ENCODE measurements at places on chromosomes 7 and 10.

- DNase-seq, result no peak
These were observed 214.8 kb upstream of the KLF14 start for GRCh38 chr7:130948822-130949221.

- DNase-seq, result no peak
These were observed 153.6 kb downstream of the CACNB2 start for GRCh38 chr10:18293536-18294510.

- no peak for DNase-seq
These were observed 78.6 kb downstream of the LCOR start for GRCh38 chr10:96910488-96911395.

GRCh38 chr7:159068488-159068811 is 76.2 kb downstream of the VIPR2 start:
- DNase-seq, result no peak

DNA sequence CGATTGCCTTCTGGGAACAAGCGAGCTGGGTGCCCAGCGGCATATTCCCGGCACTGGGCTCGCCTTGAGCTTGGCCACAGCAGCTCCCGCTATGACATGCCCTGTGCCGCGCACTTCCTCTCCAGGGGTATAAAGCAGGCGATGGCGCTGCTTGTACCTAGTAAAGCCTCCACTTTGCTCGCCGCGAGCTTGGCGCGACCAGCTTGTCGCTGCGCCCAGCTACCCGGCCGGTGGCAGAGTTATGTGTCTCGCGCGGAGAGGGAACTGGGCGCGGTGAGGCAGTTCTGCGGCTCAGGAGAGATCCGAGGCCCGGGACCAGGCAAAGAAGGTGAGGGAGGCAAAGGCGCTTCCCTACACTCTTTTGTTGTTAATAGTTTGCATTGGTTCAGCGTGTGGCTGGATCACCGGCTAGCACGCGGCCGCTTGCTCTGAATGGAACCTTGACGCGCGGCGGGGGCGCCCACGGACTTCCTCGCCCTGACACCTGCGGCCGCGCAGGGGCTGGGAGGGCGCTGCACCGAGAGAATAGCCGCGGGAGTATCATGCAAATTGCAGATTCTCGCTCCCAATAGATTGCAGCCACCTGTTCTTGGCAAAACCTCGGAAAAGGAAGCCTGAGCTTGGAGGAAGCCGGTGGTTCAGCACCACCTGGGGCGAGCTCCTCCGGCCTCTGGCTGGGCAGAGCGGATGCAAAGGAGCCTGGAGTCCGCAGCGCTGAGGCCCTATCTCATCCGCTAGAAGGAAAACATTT is 3.0 kb upstream of the BUB3 start:
- no peak for DNase-seq

DNA sequence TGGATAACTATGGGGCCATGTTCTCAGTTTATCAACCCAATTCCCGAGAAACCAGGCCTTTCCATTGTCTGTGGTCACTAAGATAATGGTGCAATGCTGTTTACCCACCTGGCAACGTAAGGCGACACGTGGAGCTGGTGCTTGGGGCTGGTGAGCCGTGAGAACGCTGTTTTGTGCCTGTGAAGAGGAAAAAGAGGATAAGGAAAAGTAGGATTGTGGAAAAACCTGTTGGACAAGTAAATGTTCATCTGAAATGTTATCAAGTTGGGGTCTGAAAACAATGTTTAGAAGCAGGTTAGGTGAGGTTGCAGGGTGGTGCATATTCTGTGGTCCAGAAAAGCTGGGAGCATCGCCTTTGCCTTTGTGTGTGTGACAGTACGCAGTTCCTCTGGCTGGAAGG is 88.5 kb downstream of the PPP1R17 start:
- DNase-seq, result no peak

DNA sequence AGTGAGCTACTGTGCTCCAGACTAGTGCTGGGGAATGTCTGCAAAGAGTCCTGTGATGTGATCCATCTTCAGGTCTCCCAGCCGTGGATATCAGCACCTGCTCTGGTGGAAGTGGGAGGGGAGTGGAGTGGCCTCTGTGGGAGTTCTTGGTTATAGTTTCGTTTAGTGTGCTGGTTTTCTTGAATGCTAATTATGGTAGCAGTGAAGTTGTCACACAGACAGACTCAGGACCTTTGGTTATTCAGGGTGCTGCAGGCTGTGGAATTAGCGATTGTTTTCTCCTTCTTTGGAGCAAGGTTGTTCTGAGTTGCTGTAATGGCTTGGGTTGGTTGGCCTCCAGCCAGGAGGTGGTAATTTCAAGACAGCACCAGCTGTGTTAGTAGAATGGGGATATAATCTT is 132.7 kb upstream of the HGF start:
- no peak for DNase-seq

DNA sequence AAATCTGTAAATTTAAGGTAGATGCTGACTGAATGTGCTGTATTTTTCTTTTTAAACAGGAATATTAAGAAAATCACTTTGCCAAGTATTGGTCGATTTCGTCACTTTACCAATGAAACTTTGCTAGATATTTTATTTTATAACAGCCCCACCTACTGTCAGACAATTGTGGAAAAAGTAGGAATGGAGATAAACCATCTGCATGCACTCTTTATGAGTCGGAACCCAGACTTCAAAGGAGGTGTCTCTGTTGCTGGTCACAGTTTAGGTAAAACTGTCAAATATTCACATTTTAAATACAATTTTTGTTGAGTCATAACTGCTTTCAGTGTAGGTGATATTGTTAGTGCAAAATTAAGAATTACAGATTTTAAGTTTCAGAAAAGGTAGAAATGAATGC is 25.2 kb downstream of the SEC23IP start:
- no peak for DNase-seq

- DNase-seq, result no peak
These were observed 72.0 kb downstream of the VWA2 start for GRCh38 chr10:114311023-114311422.

DNA sequence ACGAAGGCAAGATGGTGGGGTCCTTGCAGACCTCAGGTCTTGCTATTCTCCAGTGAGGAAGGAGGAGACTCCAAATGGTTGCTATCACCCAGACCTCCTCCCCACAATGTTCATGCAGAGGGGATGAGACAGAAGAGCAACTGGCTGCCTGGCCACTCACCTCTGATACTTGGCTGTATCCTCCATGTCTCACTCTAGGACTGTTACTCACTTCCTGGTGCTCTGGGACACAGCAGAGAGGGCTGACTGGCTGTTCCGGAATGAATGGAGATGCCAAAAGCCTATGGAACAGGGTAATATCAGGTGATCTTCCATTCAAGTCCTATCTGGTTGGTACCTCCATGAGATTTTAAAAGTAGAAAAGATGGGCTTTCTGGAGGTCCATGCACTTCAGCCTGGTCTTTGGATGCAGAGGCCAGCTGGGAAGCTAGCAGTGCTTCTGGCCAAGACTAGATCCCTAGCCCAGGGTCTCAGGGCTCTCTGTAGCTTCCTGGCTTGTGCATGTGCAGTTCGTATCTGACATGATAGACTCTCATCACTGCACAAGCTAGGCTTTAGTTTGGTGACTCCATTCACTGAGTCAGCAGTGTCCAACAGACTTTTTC is 27.0 kb upstream of the ABI1 start:
- DNase-seq, result no peak

DNA sequence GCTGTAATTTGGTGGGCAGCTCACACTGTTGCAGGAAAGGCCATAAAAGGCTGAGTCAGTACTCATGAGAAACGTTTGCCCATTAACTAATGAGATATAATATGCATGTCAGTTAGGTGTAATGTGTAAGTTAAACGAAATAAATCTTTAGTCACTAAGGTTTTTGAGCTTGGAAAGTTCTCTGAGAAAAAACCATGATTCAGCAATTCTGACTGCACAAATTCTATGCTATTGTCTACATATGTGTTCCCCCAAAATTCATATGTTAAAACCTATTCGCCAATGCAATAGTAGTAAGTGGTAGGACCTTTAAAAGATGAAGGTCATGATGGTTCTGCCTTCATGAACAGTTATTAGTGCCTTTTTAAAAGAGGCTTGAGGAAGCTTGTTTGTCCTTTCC is 559.7 kb upstream of the LRRTM3 start:
- no peak for DNase-seq

DNA sequence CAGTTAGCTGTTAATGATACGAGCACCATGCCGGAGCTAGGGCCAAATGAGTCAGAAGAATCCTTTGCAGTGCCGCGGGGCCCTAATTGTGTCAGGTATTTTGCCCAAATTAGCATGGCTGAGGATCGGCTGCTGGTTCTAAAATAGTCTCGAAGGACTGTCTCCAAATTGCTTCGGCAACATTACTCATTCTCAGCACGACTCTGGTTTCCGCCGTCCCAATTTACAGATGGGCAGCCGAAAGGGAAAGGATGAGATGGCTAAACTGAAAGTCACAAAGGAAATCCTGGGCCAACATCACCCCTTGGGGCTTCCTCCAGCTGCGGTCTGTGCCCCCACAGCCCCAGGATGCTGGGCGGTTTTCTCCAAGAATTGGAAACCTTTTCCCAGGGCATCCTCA is 351.4 kb downstream of the PAXIP1 start:
- no peak for DNase-seq

GRCh38 chr7:127527561-127527960 is 57.8 kb downstream of the GCC1 start:
- no peak for DNase-seq

GRCh38 chr7:44187636-44188416 is 1.4 kb downstream of the GCK start:
- no peak for DNase-seq

DNA sequence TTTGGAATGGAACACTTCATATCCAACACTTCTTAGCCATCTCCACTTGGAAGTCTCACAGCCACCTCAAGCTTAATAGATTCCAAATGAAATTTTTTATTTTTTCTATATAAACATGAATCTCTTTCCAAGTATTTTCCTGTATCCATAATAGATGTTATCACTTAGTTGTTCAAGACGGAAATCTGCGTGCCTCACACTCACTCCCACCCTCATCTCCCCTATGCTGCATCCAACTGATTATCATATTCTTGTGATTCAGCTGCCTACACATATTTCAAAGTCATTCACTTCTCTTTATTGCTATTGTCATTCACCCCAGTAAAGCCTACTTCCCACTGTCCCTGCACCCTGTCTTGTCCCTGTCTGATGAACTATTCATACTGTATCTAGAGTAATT is 70.2 kb upstream of the MKX start:
- DNase-seq, result no peak

DNA sequence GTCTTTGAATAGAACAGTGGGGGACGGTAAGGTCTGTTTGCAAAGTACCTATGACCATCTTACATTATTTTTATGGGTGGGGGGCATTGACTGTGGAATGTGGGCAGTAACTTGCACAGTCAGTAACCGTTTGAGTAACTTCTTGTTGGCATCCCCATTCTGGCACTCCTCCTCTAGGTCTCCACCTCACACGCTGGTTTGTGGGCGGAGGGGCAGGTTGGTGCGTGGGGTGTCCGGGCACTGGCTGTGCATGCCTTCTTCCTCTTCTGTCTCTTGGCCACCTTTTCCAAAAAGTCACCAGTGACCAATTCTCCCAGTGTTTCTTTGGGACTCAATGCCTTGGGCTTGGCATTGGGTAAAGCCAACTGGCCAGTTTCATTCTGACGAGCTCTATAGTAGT is 43.6 kb downstream of the DNAJB6 start:
- DNase-seq, result no peak

DNA sequence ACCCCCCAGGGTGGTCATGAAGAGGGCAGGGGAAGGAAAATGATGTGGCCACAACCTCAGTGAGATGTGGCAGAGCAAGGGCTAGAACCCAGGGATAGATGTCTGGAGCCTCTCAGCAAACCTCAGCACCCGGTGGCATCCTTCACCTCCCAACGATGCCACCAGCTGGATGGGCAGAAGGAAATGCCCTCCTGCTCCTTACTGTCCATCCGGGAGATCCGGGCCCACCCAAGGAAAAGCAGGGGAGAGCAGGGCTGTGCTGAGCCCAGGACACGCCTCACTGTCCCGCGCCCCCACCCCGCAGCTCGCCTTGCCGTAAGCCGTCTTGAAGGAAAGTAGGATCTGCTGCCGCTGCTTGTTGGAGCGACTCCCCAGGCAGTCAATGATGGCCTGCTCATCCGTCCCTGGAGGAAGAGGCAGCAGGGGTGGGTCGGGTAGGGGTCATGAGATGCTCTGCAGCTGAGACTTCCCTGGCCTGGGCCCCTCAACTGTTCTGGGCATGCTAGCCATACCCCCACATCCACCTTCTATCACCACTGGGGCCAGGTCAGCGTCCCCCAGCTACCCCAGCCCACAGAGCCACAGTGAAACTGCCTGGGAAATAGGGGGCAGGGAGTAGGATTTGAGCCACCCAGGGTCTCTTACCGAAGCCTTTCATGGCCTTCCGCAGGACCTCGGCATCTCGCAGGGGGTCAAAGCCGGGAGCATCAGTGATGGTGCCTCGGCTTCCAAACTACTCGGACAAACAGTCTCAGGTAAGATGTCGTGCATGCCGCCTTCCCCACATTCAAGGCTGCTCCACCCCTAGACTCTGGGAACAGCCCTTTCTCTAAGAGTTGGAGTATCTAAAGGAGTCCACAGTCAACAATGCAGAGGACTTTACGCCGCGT is 34.3 kb downstream of the PLAC9 start:
- no peak for DNase-seq

- DNase-seq, result no peak
These were observed 175.7 kb downstream of the LRRN3 start for GRCh38 chr7:111266613-111267012.

DNA sequence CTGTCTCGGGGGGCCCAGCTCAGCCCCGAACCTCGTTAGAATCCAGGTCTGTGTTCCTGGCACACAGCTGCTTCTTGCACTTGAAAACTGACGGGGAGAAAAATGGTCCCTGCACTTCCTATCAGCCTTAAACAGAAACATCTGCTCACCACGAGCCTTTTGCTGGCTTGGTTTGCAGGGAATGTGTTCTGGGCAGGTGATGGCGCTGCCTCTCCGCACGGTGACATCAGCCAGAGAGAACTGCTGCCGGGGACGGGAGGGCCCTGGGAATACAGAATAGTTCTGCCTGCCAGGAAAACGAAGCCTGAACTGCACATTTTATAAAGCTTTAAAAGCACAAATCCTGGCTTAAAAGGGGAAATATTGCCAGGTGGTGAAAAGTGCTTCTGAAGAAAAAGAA is 622.5 kb downstream of the TYW1 start:
- no peak for DNase-seq

DNA sequence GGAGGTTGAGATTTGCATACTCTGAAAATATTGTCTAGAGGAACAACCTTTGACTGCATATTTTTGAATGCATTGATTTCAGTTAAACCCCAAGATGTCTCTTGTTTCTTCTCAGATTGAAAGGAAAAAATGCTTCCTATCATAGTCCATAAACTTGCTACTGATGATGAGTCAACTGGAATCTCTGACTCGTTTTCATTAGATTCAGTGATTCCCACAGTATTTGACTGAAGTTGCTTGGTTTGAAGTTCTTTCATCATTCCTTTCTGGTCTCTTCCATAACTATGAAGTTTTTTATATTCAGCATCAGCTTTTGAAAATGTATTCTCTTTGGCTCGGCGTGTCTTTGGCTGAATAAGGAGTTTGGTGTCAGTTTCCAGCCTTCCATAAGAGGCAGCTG is 10.7 kb downstream of the PEX1 start:
- DNase-seq, result no peak

GRCh38 chr7:88566162-88566729 is 193.3 kb upstream of the ZNF804B start:
- no peak for DNase-seq

GRCh38 chr7:18265611-18266281 is 229.8 kb upstream of the HDAC9 start:
- DNase-seq, result no peak

- no peak for DNase-seq
These were observed 405.3 kb upstream of the ETV1 start for GRCh38 chr7:14394786-14395185.

Data from stimulated activated effector memory CD8-positive, alpha-beta T cell treated with anti-CD3 and anti-CD28 coated beads, Interleukin-12 subunit alpha, Interleukin-12 subunit beta, amount 100 ng/mL, for 72 hours (primary cell).